ENCODE measurements at places on chromosomes 3 and 15.

- H3K4me3 ChIP-seq: no peak overlapping the region
- no peaks in the 10 kb centered on the region for H3K27me3 ChIP-seq
- no peaks in the 10 kb centered on the region for H3K4me1 ChIP-seq
- H3K36me3 ChIP-seq: no peaks in the 10 kb centered on the region
Measured at GRCh38 chr3:178551916-178552321, 15.7 kb downstream of the KCNMB2 start.

DNA sequence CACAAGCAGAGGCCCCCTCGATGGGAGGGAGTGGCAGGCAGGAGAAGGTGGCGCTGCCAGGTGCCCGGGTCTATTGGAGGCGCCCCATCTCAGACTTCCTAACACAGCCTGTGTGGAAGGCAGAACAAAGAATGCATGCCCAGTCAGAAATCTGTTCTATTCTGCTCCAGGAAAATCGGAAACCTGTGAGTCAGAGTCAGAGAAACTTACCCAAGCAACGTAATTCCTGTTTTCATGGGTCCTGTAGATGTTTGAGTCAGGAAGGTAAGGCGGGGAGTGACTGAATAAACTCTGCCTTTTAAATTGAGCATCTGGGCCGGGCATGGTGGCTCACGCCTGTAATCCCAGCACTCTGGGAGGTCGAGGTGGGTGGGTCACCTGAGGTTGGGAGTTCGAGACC, 13.7 kb downstream of the MAP6D1 start:
- H3K27me3 ChIP-seq: no peaks in the 10 kb centered on the region
- DNase-seq: no peak
- H3K36me3 ChIP-seq: peaks cover 28% of the 10 kb centered on the region
- no peak overlapping the region for H3K4me3 ChIP-seq
- H3K4me1 ChIP-seq: peaks cover 10% of the 10 kb centered on the region

DNA sequence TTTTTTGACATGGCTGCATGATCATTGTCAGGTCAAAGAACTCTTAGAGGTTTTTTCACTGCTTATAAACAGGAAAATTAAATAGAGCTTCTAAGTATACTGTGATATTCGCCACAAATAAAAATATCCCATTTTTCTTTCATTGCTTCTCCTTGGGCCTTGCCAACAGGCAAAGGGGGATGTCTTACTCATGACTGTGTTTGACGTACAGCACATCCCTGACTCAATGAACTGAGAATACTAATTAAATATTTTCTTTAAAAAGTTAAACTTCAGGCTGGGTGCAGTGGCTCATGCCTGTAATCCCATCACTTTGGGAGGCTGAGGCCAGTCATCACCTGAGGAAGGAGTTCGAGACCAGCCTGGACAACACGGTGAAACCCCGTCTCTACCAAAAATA, 41.4 kb upstream of the CCDC80 start:
- peaks cover 12% of the 10 kb centered on the region for H3K4me1 ChIP-seq
- peaks cover 5% of the 10 kb centered on the region for H3K27me3 ChIP-seq
- H3K27ac ChIP-seq: no peak overlapping the region

DNA sequence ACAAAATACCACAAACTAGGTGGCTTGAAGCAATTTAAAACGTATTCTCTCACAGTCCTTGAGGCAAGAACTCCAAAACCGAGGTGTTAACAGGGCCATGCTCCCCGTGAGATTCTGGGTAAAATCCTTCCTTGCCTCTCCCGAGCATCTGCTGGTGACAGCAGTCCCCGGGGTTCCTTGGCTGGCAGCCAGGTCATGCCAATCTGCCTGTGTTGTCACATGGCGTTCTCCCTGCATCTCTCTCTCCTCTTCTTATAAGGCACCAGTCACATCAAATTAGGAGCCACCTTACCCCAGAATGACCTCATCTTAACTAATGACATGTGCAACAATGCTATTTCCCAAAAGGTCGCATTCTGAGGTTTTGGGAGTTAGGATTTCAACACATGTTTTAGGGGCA, 26.3 kb upstream of the LRRN1 start:
- no peaks in the 10 kb centered on the region for H3K27me3 ChIP-seq
- H3K4me3 ChIP-seq: no peak overlapping the region
- H3K27ac ChIP-seq: no peak overlapping the region

DNA sequence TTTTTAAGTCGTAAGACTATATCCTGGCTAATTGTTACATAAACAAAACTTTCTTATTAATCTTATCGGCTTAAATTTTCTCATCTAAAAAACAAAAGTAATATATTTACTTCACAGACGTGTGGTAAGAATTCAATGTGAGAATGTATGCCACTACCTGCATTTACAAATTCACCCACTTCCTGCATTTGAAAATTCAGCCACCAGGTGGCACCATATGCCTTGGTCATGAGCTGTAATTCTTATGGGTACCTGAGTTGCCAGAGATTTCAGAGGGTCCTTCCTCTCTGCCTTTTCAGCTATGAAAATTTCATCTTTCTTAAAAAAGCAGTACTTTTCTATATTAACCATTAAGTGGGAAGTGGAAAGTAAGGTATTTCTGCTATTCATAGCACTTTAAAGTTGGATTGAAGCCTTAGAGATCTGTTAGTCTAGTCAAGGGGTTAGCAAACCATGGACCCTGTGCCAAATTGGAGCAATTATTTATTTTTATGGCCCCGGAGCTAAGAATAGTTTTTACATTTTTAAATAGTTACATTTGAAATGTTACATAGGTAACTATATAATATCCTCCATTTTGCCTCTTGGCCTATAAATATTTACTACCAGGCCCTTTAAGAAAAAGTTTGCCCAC, 127.8 kb downstream of the HCN4 start:
- H3K27ac ChIP-seq: no peak overlapping the region
- H3K36me3 ChIP-seq: no peaks in the 10 kb centered on the region
- H3K4me1 ChIP-seq: no peaks in the 10 kb centered on the region

GRCh38 chr3:126782536-126782935, 78.5 kb downstream of the CHCHD6 start:
- no peak overlapping the region for H3K27ac ChIP-seq
- H3K27me3 ChIP-seq: no peaks in the 10 kb centered on the region
- H3K4me3 ChIP-seq: no peak overlapping the region
- H3K4me1 ChIP-seq: peaks cover 7% of the 10 kb centered on the region

DNA sequence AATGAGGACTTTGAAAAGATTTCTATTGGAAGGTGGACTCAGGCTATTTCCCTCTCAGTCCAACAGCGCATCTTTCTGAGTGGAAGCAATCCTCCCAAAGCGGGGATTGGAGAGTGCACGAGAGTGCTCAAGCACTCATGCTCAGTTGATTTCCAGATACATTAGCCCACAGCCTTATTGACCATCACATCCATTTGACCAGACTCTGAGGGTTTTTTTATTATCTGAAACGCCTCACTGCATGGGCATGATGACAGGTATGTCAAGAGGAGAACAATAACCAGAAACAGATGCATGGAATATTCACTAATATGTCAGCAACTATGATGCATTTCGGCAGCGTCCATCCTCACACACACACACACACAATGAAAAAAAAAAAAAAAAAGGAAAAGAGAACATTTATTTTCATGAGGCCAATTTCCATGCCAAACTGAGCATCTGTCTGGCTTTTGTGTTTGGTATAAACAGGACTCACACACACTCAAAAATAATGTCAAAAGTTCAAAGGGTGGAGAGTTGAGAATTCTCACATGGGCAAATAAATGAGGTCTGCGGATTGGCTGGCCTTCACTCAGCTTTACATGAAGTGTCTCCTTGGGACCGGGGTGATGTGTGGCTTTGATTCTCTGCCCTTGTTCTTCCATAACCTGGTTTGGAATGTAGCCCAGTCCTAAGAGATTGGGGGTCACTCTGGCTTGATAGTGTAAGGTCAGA, 371.6 kb downstream of the MCTP2 start:
- peaks cover 10% of the 10 kb centered on the region for H3K4me1 ChIP-seq
- no peak overlapping the region for H3K4me3 ChIP-seq
- peaks cover 69% of the 10 kb centered on the region for H3K27me3 ChIP-seq
- no peak overlapping the region for H3K27ac ChIP-seq

GRCh38 chr15:56017920-56018319, 24.5 kb upstream of the NEDD4 start:
- H3K36me3 ChIP-seq: peaks cover 3% of the 10 kb centered on the region
- peaks cover 12% of the 10 kb centered on the region for H3K4me1 ChIP-seq
- H3K4me3 ChIP-seq: no peak overlapping the region
- H3K27me3 ChIP-seq: peaks cover 16% of the 10 kb centered on the region
- H3K27ac ChIP-seq: no peak overlapping the region

GRCh38 chr15:92949604-92950249, 49.6 kb downstream of the CHD2 start:
- H3K27me3 ChIP-seq: no peaks in the 10 kb centered on the region
- H3K4me1 ChIP-seq: no peaks in the 10 kb centered on the region
- no peak overlapping the region for H3K4me3 ChIP-seq
- no peak overlapping the region for H3K27ac ChIP-seq

DNA sequence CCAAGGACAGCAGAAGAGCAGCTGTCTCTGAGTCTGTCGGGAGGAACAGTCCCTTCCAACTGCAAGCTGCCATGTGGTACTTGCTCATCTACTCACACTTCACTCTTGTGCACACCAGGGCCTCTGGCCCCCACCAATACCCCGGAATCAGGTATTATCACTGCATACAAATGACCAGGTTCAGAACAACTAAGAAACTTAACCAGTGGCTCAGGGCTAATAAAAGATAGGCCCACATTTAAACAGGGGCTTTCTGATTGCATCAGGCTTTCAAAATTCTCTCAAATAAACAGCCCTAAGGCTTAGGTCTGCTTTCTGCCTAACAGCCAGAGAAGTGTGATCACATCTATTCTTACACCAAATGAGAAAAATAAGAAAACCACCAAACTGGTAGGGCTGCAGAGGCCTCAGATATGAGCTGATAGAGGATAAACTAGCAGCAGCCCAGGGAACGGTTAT, 20.7 kb downstream of the CCDC12 start:
- peak overlapping the region; percentile 59 for H3K4me3 ChIP-seq
- H3K27me3 ChIP-seq: no peaks in the 10 kb centered on the region
- peaks cover 21% of the 10 kb centered on the region for H3K36me3 ChIP-seq
- H3K27ac ChIP-seq: peak overlapping the region; percentile 87
- peaks cover 95% of the 10 kb centered on the region for H3K4me1 ChIP-seq
- no peak for DNase-seq

GRCh38 chr3:141421639-141422319, 53.5 kb downstream of the ZBTB38 start:
- peaks cover 23% of the 10 kb centered on the region for H3K4me1 ChIP-seq
- no peak for DNase-seq
- no peak overlapping the region for H3K4me3 ChIP-seq
- no peaks in the 10 kb centered on the region for H3K27me3 ChIP-seq
- H3K27ac ChIP-seq: no peak overlapping the region
- peaks cover 13% of the 10 kb centered on the region for H3K36me3 ChIP-seq

DNA sequence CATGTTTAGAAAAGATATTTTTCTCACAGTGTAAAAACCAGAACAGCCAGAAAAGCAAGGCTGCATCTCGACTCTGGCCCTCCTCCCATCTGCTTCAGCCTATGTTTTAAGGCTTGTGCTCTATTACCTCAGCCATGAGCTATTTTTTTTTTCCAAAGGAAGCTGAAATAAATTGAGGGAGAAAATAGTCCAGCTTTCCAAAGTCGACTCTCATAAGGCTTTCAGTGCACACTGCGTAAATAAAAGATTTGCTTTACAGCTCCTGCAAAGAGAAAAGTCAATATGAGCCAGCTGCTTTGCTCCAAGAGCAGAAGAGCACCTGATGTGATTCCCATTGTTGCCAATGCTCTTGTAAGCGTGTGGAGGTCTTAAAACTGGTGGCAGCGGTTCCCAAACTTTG, 26.7 kb downstream of the SCG3 start:
- H3K36me3 ChIP-seq: no peaks in the 10 kb centered on the region
- peaks cover 5% of the 10 kb centered on the region for H3K27me3 ChIP-seq
- H3K4me3 ChIP-seq: no peak overlapping the region
- no peak overlapping the region for H3K27ac ChIP-seq

DNA sequence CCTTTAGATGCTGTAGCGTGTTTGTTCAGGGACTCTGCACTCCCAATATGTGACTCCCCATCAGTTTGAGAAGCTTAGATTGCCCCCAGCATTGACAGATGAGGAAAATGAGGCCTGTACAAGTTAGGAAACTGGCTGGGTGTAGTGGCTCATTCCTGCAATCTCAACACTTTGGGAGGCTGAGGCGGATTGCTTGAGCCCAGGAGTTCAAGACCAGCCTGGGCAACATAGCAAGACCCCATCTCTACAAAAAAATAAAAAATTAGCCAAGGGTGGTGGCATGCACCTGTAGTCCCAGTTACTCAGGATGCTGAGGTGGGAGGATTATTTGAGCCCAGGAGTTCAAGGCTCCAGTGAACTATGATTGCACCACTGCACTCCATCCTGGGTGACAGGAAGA, 14.0 kb upstream of the PTPN23 start:
- no peak for DNase-seq
- H3K4me1 ChIP-seq: peaks cover 12% of the 10 kb centered on the region
- no peak overlapping the region for H3K27ac ChIP-seq
- no peak overlapping the region for H3K4me3 ChIP-seq

GRCh38 chr3:115537669-115538068, 85.6 kb upstream of the GAP43 start:
- no peaks in the 10 kb centered on the region for H3K4me1 ChIP-seq
- no peak overlapping the region for H3K4me3 ChIP-seq
- no peak overlapping the region for H3K27ac ChIP-seq
- peaks cover 11% of the 10 kb centered on the region for H3K27me3 ChIP-seq
- DNase-seq: no peak
- no peaks in the 10 kb centered on the region for H3K36me3 ChIP-seq

DNA sequence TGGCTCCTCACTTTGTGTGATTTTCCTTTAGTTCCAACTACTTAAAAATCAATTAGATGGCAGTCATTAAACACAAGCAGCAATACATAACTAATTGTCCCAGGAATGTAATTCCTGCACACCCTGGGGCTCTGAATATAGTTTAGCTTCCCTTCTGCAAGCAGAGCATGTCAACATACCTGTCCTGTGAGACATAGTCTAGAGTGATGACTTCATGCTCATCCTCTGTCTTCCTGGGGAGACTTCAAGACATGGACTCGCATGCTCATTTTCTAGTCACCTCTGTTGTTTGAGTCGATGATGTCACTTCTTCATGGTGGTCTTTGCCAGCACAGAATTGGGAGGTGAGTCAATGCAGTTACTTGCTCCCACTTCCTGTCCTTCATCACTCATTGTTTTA, 15.7 kb downstream of the C3orf52 start:
- DNase-seq: no peak
- H3K36me3 ChIP-seq: no peaks in the 10 kb centered on the region
- H3K4me1 ChIP-seq: peaks cover 13% of the 10 kb centered on the region
- no peak overlapping the region for H3K4me3 ChIP-seq
- no peak overlapping the region for H3K27ac ChIP-seq

GRCh38 chr3:119257654-119258410, 17.2 kb upstream of the B4GALT4 start:
- H3K4me3 ChIP-seq: no peak overlapping the region
- no peak overlapping the region for H3K27ac ChIP-seq
- H3K27me3 ChIP-seq: no peaks in the 10 kb centered on the region

- H3K27ac ChIP-seq: no peak overlapping the region
- no peak overlapping the region for H3K4me3 ChIP-seq
- peaks cover 9% of the 10 kb centered on the region for H3K27me3 ChIP-seq
- DNase-seq: no peak
- no peaks in the 10 kb centered on the region for H3K36me3 ChIP-seq
- H3K4me1 ChIP-seq: no peaks in the 10 kb centered on the region
Measured at GRCh38 chr3:150887031-150887430, 18.2 kb downstream of the MINDY4B start.

GRCh38 chr3:10857235-10857634, 41.2 kb downstream of the SLC6A11 start:
- H3K36me3 ChIP-seq: no peaks in the 10 kb centered on the region
- no peak for DNase-seq
- H3K4me1 ChIP-seq: no peaks in the 10 kb centered on the region
- H3K27ac ChIP-seq: no peak overlapping the region
- peaks cover 11% of the 10 kb centered on the region for H3K27me3 ChIP-seq

All from activated naive CD8-positive, alpha-beta T cell treated with anti-CD3 and anti-CD28 coated beads, Interleukin-2, amount 50 U/mL, for 24 hours (primary cell).